Stimulated activated CD8-positive, alpha-beta memory T cell treated with anti-CD3 and anti-CD28 coated beads, Interleukin-4, amount 100 ng/mL, for 1 hour (primary cell): ENCODE measurements at places on chromosomes 3 and 15.

DNA sequence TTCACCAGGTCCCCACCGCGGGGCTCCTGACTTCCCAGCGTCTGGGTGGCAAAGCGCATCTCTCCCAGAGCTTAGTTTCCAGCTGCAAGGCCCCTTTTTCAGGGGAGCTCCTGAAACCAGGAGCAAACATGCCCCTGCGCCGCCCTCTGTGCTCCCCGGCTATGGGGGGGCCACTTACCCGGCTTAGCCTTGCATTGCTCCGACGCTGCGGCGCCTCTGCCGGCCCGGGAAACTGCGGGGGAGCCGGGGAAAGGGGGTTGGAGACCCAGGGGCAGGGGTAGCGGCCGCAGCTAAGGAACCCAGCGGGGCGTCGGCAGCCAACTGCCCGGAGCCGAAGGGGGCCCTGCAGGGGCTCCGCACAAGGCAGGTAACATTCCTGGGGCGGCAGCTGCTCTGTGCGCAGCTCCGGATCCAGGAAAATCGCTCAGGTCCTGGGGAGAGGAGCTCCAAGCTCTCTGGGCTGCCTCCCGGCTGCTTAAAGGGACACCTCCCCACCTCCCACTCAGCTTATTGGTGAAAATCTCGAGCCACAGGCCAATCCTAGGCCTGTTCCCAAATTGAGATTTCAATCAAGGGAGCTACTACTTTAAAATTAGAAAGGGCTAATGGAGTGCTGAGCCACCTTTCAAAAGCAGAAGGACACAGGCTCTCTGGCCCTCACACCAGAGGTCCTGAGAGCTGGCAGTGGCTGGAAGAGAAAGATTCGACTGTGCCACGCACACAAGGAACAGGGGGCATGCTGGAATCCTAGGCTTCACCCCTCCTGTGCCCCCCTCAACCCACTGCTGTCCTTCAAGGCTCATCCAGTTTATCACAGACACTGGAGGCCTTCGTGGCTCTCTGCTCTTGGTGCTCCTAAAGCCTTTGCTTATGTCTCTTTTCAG is 42.7 kb upstream of the PRICKLE2 start:
- no peak for DNase-seq

GRCh38 chr15:52551762-52552161 is 17.1 kb downstream of the ARPP19 start:
- DNase-seq = no peak

- no peak for DNase-seq
Observed at GRCh38 chr3:58839187-58839586, 172.6 kb upstream of the FAM3D start.

DNA sequence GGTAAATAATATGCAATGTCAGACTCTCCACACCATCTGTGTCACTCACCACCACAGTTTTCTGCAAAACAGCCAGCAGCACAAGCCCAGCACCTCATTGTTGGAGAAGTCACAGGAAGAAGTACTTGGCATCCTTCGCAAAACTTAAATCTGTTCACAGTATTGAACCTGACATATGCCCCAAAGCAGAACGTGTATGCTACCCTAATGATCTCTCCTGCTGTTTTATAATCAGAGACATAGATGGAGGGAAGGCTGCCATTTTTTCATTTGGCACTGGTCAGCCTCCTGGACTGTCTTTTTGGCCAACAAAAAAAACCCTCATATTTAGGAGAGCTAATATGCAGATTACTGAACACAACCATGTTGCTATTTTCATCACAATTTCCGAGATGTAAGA is 1272.9 kb downstream of the ROBO1 start:
- no peak for DNase-seq

- no peak for DNase-seq
Observed at GRCh38 chr3:197268294-197268693, 30.1 kb downstream of the DLG1 start.

- DNase-seq = no peak
Observed at GRCh38 chr15:82551646-82552247, 11.5 kb upstream of the RPS17 start.

GRCh38 chr3:129123314-129124060 is 1.9 kb upstream of the RAB43 start:
- DNase-seq = no peak

DNA sequence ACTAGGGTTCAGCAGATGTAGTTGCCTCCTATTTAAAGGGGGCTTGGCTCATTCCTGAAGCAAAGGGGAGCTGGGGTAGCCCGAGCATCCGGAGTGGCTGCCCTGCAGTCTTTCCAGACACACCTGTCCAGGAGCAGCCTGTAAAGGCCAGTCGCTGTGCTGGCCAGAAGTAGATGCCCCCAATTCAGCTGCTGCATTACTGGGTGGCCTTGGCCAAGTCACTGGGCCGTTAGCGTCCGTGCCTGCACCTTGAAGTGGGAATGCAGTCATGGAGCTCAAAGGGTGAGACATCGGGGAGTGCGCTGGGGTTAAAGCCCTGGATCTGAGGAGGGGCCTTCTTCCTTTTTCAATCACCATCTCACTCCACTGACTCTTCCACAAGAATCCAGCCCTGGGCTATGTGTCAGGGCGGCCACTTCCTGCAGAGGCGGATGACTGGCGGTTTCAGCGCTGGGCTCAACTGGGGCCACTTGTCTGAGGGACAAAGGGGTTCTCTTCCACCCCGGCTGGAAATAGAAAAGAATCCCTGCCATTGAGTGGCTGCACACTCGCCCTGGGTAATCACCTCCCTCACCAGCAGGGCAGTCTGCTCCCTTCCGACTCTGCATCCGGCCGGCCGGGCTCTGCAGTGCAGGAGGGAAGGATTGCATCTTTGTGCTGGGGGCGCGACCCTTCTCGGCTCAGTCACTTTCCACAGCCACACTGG is 11.8 kb downstream of the ALDH1A3 start:
- no peak for DNase-seq

DNA sequence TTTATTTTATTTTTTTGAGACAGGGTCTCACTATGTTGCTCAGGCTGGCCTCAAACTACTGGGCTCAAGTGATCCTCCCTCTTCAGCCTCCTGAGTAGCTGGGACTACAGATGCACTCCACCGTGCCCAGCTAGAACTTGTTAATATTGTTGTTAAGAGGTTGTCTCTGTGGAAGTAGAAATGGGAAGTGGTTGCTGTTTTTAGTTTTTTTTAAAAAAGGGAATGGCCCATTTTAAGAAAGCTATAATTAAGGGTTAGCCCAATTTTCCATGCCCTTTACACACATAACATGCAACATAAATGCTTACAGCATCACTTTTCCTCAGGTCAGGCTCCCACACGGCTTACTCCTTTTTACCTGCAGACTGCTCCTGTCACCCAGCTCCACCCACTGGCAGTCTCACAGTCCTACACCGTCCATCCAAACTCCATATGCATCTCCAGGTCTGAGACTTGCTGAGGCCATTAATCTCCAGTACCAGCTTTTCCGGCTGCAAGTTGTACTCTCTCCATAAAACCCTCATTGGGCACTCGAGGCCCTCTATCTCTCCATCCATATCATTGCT is 19.8 kb downstream of the MORC1 start:
- no peak for DNase-seq

DNA sequence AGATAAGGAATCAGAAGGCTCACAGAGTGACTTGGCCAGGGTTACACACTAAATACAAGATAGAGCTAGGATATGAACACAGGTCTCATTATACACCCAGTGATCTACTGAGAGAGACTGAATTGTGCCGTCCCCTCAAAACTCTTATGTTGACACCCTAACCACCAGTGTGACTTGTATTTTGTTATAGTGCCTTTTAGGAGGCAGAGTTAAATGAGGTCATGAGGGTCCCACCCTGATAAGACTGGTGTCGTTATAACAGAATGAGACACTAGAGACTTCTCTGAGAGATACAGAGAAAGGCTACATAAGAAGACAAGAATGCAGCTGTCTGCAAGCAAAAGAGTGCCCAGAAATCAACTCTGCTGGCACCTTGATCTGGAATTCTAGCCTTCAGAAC is 12.6 kb downstream of the KPNA1 start:
- DNase-seq = no peak
